ENCODE measurements at places on chromosomes 7 and 10. TPM values are rescaled to one million over a fixed set of nuclear protein-coding genes. Genes with fewer than 3 reads are reported as not detected.

The AS3MT gene
- 0.29 TPM for total RNA-seq

DNA sequence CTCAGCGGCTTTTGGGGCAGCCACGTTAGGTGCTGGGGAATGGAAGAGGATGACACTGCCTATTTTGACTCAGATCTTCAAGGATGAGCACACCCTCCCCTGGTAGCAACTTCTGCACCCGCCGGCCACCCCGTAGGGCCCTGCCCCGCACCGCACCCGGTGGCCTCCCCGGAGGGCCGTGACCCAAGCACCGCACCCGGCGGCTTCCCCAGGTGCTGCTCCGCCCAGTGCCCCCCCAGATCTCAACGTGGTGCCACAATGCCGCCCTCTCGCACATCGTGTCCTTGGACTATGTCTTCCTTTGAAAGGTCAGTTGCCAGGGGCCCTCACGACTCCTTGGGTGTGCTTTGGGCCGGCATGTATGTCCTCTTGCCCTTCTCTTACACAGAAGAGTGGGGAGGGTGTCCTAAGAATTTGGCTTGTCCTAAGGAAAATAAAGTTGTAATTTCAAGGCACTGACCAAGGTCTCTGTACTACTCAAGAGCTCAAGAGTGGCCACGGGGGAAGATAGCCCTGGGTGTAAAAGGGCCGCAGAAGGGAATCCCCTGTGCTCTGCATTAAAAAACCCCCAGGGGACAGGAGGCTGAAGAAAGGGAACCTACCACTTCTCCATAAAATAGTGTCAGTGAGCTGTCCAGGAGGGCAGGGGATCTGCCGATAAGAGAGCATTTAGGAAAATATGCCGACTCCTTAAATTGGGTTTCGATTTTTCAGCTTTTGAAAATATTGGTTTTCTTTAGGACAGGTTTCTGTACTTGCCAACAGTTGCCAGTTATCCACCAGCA, 1.6 kb upstream of the LANCL2 start:
- no peaks in the 10 kb centered on the region for H3K36me3 ChIP-seq
- no peak overlapping the region for H3K27ac ChIP-seq
- DNase-seq: no peak
- H3K27me3 ChIP-seq: 0 out of 3 replicates have a peak, but pooled peaks cover 2% of the 10 kb centered on the region
- H3K4me3 ChIP-seq: no peak overlapping the region
- peaks cover 4% of the 10 kb centered on the region for H3K4me1 ChIP-seq

- H3K27me3 ChIP-seq: peaks cover 16% of the 10 kb centered on the region
- H3K27ac ChIP-seq: peak overlapping the region; percentile 85
- peak overlapping the region; percentile 95 for H3K4me3 ChIP-seq
- H3K4me1 ChIP-seq: peaks cover 30% of the 10 kb centered on the region
- DNase-seq: no peak
Measured at GRCh38 chr7:156948361-156948760, 1.2 kb upstream of the NOM1 start.

The BMS1 gene
- total RNA-seq: 26.8 TPM

DNA sequence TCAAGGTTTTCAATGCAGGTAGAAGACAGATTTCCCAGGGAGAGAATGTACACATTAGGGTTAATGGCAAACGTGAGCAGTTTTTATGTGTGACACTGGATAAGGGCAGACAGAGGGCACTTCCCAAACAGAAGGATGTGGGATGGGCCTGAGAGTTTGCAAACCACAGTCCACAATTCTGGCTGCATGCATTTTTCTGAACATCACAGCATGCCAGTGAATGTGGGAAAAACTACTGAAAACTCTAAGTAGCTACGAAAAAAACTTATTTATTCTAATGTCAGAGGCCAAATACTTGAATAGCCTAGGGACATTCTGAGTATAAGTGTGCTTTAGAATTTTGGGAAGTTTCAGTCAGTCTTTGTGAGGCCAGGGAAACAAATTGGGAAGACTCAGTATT, 145.9 kb downstream of the NRCAM start:
- H3K27ac ChIP-seq: no peak overlapping the region
- DNase-seq: no peak
- H3K27me3 ChIP-seq: peaks cover 3% of the 10 kb centered on the region
- H3K36me3 ChIP-seq: no peaks in the 10 kb centered on the region

GRCh38 chr7:150688630-150689029, 3.1 kb downstream of the GIMAP2 start:
- peaks cover 16% of the 10 kb centered on the region for H3K27me3 ChIP-seq
- H3K27ac ChIP-seq: no peak overlapping the region

DNA sequence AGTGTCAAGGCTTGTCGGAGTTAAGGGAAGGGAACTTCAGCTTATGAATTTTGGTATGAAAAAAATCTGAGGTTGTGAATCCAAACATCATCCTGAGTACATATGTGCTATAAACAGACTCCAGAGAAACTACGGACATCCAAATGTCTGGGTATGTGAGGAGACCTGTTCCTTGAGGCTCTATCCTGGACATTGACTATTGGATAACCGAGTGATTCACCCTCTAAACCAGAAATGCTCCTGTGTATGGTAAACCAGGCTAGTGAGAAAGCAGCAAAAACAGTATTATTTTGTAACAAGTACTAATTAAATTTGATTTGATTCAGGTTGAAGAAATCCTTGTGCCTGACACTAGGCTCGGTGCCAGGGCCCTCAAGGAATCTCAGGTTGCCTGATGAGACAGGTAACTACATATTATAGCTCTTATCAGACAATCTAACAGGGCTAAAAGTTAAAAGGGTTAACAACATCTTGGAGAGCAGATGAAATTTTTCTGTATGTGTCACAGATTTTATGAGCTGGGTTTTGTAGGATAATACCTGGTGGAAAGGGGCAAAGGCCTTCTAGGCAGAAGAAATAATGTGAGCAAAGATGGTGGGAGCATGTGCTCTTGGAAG, 10.4 kb upstream of the STOX1 start:
- DNase-seq: no peak
- no peak overlapping the region for H3K4me3 ChIP-seq
- no peaks in the 10 kb centered on the region for H3K4me1 ChIP-seq
- no peak overlapping the region for H3K27ac ChIP-seq

The CDCA7L gene
- total RNA-seq: 3.8 TPM

GRCh38 chr10:47414227-47414592, 30.1 kb upstream of the ZNF488 start:
- no peaks in the 10 kb centered on the region for H3K36me3 ChIP-seq
- no peak overlapping the region for H3K27ac ChIP-seq
- no peak overlapping the region for H3K4me3 ChIP-seq
- no peak for DNase-seq
- peaks cover 8% of the 10 kb centered on the region for H3K4me1 ChIP-seq

GRCh38 chr10:86329896-86330680, 36.5 kb downstream of the GRID1 start:
- no peaks in the 10 kb centered on the region for H3K4me1 ChIP-seq
- no peak overlapping the region for H3K27ac ChIP-seq
- no peak for DNase-seq
- H3K27me3 ChIP-seq: no peaks in the 10 kb centered on the region
- no peak overlapping the region for H3K4me3 ChIP-seq

- no peak overlapping the region for H3K27ac ChIP-seq
- no peak overlapping the region for H3K4me3 ChIP-seq
- H3K4me1 ChIP-seq: no peaks in the 10 kb centered on the region
- no peaks in the 10 kb centered on the region for H3K27me3 ChIP-seq
Measured at GRCh38 chr10:112990271-112990670, 40.2 kb downstream of the TCF7L2 start.

GRCh38 chr7:102393467-102393866, 2.7 kb upstream of the PRKRIP1 start:
- no peak for DNase-seq
- H3K27me3 ChIP-seq: no peaks in the 10 kb centered on the region
- no peak overlapping the region for H3K4me3 ChIP-seq
- peaks cover 46% of the 10 kb centered on the region for H3K36me3 ChIP-seq

DNA sequence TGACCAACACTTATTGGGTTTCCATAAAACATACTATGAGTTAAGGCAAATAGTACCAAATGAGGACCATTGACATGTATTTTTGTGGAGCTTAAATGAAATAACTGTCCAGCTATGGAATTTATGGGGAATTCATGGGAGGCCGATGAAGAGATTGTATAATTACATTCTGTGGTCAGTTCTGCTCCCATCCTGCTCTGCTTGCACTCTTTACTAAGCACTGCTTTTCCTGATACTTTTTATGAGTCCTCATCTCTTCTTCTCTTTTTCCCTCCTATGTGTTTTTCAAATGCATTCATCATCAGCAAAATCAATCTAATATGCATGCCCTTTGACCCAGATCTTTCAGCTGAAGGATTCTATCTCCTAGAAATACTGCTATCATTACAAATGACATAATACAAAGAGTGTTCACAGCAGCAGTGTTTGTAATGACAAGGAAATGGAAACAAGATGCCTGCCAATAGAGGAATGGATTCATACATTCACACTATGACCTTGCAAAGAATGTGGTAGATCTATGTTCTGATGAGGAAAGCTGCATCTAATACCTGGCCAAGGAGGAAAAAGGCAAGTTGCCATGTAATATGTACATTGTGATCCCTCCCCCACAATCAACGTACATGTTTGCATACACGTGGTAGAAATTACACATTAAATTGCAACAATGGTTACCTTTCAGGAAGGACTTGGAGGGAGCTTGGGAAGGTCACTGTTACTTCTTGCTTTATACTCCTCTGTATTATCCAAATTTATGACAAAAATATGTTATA, 73.9 kb downstream of the PCGF5 start:
- peaks cover 6% of the 10 kb centered on the region for H3K4me1 ChIP-seq
- no peak for DNase-seq
- no peak overlapping the region for H3K27ac ChIP-seq
- no peak overlapping the region for H3K4me3 ChIP-seq
- H3K36me3 ChIP-seq: no peaks in the 10 kb centered on the region

Data from K562 (cell line).